ENCODE measurements at places on chromosomes 16 and 17.

DNA sequence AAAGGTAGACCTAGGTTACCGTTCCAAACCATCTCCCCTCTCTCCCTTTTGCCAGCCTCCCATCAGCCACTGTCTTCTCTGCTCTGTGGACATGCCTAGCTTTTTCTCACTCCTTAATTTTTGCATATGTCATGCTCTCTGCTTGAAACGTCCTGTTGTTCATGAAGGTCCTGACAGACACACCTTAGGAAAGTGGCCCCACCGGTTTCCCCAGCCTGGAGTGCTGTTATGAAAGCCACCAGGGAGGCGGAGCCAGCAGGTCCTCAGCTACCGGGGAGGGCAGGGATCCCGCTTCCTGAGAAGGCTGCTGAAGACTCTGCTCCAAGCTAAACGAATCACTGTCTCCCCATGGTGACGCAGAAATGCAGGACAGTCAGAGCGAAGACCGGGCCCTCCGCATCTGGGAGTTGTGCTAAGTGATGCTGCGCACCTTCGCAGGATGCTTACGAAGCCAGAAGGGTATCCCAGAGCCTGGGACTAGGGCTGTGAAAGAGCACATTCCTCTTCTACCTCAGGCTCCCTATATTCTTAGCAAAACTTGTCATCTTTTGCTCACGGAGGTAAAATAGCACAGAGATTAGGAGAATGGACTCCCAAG, 2.3 kb upstream of the SLC16A11 start:
- DNase-seq, result no peak

DNA sequence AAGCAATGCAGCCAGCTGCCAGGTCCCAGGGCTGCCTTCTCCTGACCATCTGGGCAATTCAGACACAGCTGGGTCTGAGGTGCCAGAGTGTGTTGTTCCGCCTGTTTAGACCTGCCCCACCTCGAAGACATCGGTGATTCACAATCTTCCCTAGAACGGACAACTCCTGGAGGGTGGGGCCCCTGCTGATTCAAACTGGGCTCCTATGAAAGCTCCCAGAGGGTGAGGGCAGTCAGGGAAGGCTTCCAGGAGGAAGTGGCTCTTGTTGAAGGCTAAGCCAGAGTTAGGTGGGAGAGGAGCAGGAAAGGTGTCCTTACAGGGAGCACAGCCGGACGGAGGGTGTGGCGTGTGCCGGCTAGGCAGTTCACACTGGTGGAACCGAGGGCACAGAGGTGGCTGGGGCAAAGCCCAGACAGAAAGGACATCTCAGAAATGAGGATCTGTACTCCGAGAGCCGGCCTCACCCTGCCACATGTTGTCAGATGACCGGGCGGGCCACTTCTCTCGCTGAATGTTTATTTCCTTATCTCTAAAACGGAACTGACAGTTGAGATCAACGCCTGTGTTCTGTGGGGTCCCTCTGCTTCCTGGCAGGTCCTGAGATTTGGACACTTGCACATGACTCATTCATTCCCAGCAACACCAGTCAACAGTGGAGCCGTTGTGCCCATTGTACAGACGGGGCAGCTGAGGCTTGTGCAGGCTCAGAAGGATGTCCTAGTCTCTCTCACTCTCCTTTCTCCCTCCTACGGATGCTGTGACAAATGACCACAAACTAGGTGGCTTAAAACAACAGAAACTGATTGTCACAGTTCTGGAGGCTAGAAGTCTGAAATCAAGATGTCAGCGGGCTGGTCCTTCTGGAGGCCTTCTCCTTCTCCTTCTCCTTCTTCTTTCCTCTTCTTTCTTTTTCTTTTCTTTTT, 26.9 kb upstream of the LITAF start:
- no peak for DNase-seq

GRCh38 chr16:24130494-24131085, 125.5 kb upstream of the CACNG3 start:
- no peak for DNase-seq

GRCh38 chr16:75413951-75414350, 19.4 kb downstream of the CFDP1 start:
- DNase-seq, result no peak

DNA sequence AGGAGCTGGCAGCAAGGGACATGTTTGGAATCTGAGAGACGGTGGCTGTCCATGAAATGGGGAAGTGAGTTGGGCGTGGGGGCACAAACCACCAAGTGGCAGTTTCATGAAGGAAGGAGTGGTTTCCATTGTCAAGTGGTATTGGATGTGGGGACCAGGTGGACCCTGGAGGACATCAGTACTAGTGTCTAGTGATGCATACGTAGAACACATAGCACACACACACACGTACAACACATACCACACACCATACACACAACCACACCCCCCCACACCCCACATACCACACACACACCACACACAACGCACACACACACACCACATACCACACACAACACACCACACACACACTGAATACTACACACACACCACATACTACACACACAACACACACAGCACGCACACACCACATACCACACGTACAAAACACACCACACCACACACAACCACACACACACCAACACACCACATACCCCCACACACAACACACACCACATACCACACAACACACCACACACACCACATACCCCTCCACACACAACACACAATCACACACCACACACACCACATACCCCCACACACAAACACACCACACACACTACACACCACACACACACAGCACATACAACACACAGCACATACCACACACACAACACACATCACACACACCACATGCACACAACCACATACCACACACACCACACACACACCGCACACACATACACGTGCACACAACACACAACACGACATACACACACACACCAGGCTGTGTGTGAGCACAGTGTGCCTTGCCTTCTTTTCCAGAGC, 41.1 kb upstream of the GSE1 start:
- no peak for DNase-seq

DNA sequence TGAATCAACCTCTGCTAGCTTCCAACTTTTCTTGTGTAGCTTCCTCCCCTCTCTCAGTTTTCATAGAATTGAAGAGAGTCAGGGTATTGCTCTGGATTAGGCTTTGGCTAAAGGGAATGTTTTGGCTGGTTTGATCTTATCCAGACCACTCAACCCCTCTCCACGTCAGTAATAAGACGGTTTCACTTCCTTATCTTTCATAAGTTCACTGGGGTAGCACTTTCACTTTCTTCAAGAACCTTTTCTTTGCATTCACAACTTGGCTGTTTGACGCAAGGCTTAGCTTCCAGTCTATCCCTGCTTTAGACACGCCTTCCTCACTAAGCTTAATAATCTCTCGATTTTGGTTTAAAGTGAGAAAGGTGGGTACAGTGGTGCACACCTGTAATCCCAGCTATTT, 29.7 kb upstream of the OR1A2 start:
- no peak for DNase-seq

All from NCI-H2081 treated with DMSO at 0.1 percent for 48 hours (cell line).